ENCODE measurements at places on chromosomes 6 and 20. TPM values are rescaled to one million over a fixed set of nuclear protein-coding genes. Genes with fewer than 3 reads are reported as not detected.

Gene ARMC12
- not detected for total RNA-seq

Gene TPBG
- total RNA-seq = 80.9 TPM

Gene WFDC5
- 1.2 TPM for total RNA-seq

Gene GTSF1L
- total RNA-seq = not detected

Gene SPINT4
- not detected for total RNA-seq

Data from airway epithelial cell (primary cell).